Stomach (tissue), 19 donors: ENCODE measurements at places on chromosomes 5 and 9. TPM values are rescaled to one million over a fixed set of nuclear protein-coding genes. Genes with fewer than 3 reads are reported as not detected.

KDM3B gene
- total RNA-seq, result 77.6 TPM

PCDHB9 gene
- not detected for total RNA-seq

ARL14EPL gene
- not detected for total RNA-seq

QRFP gene
- total RNA-seq, result not detected

F2RL2 gene
- 4.4 TPM for total RNA-seq

CXCL14 gene
- not detected for total RNA-seq

NME5 gene
- not detected for total RNA-seq

PRLR gene
- 11.7 TPM for total RNA-seq

ANAPC2 gene
- 46.4 TPM for total RNA-seq

SPATA31D4 gene
- not detected for total RNA-seq

MRPL22 gene
- not detected for total RNA-seq

N4BP3 gene
- total RNA-seq, result 3.8 TPM

HMGXB3 gene
- total RNA-seq, result 47.8 TPM

SMC2 gene
- total RNA-seq, result 16.0 TPM

MCC gene
- total RNA-seq, result 35.1 TPM

SPAAR gene
- total RNA-seq, result not detected

TMEM8B gene
- total RNA-seq, result 11.6 TPM

CORO2A gene
- 10.5 TPM for total RNA-seq

KLF9 gene
- total RNA-seq, result 95.3 TPM

PCDHB16 gene
- 0.58 TPM for total RNA-seq

C9orf153 gene
- not detected for total RNA-seq

KCNV2 gene
- total RNA-seq, result not detected

PCDHGA4 gene
- 2.4 TPM for total RNA-seq

CYFIP2 gene
- total RNA-seq, result 19.0 TPM
